ENCODE measurements at places on chromosomes 2 and 18. TPM values are rescaled to one million over a fixed set of nuclear protein-coding genes. Genes with fewer than 3 reads are reported as not detected.
A peak's percentile ranks its signal among the peaks of the same experiment; 100 is the strongest.

APLF gene
- polyA plus RNA-seq, result 1.5 TPM

SCYGR4 gene
- polyA plus RNA-seq, result not detected

EMX1 gene
- polyA plus RNA-seq, result not detected

CSRNP3 gene
- 0.05 TPM for polyA plus RNA-seq

FOXI3 gene
- polyA plus RNA-seq, result not detected

OSR1 gene
- polyA plus RNA-seq, result 4.5 TPM

ALK gene
- not detected for polyA plus RNA-seq

MAT2A gene
- 430 TPM for polyA plus RNA-seq

CAPN14 gene
- polyA plus RNA-seq, result 0.09 TPM

- no peak for DNase-seq
Measured at GRCh38 chr2:166188084-166188483, 60.3 kb upstream of the SCN1A start.

- no peak for DNase-seq
Measured at GRCh38 chr2:62175728-62176127, 20.2 kb upstream of the B3GNT2 start.

DNA sequence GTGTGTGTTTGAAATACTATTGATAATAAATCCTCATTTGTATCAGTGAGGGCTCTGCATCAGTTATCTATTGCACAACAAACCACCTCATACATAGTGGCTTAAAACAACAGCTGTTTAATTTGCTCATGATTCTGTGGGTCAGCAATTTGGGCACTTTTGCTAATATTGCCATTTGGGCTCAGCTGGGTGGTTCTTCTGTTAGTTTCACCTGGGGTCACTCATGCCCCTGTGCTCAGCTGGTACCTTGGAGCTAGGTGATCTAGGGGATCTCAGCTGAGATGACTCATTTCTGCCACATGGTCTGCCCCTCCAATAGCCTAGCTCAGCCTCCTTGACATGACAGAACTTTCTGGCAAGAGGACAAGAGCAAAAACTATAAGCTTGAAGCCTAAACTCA, 126.3 kb downstream of the LYPD6B start:
- no peak for DNase-seq

GRCh38 chr18:79438898-79439627, 43.3 kb downstream of the NFATC1 start:
- no peak for DNase-seq

- no peak for DNase-seq
Measured at GRCh38 chr2:131408207-131408606, 44.2 kb upstream of the RAB6D start.

GRCh38 chr18:45976974-45977373, 9.8 kb upstream of the EPG5 start:
- no peak for DNase-seq

DNA sequence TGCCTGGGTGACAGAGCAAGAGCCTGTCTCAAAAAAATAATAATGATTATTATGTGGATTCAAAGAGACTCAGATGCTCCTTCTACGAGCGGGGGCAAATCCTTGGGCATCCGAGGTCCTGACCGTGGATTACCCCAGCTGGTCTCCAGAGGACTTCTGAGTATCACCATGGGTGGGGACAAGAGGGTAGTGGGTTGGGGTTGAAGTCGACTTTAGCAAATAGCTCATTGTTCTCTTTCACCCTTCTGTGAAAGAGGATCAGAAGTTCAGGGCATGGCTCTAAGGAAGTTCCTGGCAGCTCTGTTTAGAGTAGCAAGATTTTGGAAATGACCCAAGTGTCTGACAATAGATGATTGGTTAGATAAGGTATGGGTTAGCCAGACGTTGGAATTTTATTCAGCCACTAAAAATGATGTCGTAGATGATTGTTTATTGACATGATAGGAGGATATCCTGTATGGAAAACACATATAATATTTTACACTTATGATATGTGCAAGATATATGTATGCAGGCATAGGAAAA, 59.0 kb upstream of the SPRED2 start:
- DNase-seq, result no peak

DNA sequence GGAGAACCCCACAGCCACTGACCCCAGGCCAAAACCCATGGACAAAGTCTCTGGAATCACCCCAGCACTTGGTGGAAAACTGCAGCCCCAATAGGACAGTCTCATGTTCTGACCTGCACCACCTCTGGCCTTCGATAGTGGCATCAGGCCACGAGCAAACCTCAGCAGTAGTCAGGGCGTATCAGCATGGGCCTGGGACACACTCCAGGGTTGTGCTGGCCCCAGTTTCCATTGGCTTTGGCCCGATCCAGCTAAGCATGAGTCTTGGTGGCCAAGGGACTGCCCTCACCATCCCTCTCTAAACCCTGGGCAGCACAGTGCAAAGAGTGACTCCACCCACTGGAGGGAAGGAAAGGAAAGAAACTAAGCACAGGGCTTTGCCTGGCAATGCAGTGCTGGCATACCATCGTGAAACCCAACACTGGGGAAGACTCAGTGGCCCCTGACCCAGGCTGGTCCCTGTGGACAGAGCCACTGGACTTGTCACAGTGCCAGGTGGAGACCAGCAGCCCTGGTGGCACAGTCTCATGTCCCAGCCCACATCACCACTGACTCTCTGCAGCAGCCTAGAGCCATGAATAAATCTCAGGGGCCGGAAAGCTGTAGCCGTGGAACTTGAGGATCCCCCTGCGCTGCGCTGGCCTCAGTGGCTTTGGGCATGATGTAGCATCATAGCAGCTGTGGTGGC, 46.3 kb downstream of the ZNF519 start:
- DNase-seq, result no peak

DNA sequence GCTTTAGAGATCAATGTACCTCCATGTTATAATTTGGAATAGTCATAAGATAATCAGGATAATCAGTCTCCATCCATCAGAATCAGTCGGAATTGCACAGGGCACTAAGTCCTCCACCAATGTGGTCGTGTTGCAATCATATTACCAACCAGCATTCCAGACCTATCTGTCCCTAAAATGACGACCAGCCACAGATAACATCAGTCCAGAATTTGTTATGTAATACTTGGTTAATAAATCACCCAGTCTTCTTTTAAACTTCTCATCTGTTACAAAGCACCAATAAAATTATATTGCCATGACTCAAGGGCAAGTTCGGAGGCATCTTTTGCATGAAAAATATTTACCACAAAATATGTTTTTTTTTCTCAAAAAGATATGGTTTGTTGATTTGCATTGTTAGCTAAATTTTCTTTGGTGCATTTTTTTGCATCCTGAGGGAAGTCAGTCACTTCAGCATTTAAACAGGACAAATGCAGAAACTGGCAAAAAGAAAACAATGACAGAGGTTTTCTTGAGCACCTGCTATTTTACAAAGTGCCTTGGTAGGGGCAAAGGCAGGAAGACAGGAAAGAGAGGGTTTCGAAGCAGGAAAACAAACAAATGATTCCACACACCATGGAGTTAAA, 29.3 kb downstream of the PIEZO2 start:
- DNase-seq, result peak; percentile 44

DNA sequence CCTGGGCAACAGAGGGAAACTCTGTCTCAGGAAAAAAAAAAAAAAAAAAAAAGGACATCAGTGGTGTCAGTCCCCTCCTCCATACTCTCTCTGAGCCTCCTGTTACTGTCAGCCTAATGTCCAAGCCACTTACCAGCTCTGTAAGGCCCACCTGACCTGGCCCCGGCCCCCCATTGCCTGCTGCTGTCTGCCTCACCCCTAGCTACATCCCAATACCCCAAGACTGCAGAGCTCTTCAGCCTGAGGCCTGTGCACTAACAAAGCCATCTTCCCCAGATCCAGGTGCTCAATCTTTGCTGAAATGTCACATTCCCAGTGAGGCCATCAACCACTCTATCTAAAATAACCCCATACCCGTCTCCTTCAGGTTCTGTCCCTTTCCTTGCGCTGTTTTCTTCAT, 5.7 kb downstream of the ARMC9 start:
- no peak for DNase-seq

DNA sequence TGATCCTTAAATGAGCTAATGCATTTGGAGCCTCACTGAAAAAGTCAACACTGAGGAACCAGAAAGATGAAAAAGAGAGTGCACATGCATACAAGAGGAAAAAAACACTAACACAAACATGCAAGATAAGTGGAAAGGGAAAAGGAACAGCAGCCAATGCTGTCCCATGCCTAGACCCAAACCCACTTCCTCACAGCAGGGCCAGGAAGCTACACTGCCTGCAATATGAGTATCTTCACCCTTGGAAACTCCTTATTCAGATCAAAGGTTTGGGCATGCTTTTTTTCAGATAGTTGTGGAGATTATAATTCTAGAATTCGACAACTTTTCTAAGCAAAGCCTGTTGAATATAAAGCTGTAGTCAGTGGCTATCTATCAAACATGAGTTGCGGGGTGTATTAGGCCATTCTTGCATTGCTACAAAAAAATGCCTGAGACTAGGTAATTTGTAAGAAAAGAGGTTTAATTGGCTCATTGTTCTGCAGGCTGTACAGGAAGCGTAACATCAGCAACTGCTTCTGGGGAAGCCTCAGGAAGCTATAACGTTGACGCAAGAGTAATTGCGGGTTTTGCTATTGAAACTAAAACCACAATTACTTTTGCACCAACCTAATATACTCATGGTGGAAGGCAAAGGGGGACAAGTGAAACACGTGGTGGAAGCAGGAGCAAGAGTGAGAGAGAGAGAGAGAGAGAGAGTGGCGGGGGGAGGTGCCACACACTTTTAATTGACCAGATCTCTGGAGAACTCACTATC, 138.2 kb downstream of the MBD2 start:
- no peak for DNase-seq

GRCh38 chr2:159124441-159124911, 156.0 kb downstream of the TANC1 start:
- peak; percentile 27 for DNase-seq

- DNase-seq, result peak; percentile 99
Measured at GRCh38 chr2:47906157-47907038, at the start of gene FBXO11. Gene FBXO11 (minus strand): TSS chr2:47906498. CDS start chr2:47905720, 778 bp downstream.

DNA sequence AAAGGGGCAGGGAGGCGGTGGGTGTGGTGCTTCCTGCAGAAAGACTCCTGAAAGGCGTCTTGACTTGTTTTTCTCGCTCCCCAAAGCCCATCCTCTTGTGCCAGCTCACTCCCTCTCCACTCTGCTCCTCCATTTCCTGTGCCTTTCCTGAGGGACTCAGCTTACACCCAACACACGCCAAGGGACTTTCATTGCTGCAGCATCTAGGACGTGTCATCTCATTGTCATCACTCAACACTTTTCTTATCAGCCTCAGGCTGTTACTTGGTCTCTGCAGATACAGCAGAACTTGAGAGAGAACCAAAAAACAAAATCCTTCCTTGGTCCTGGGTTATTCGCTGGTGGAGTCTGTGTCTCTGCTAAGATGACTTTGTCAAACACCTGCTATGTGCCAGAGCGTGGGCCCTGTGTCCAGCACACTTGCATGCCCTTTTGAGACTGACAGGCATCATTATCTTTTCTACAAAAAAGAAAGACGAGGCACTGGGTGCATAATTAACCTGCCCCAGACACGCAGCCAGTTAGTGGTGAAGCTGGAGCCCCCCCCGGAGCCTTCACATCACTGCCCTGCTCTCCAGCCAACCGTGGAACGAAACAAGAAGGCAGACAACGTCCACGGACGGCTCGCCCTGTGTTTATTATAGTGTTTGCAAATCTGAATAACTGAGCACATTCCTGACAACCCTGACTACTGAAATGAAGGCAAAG, 261.7 kb upstream of the HDAC4 start:
- no peak for DNase-seq

GRCh38 chr18:67400502-67401117, 115.9 kb downstream of the DSEL start:
- no peak for DNase-seq

- DNase-seq, result no peak
Measured at GRCh38 chr2:28495551-28496250, at the start of gene PLB1. Gene PLB1 (plus strand): TSS chr2:28496060. CDS start chr2:28496115, 55 bp downstream.

DNA sequence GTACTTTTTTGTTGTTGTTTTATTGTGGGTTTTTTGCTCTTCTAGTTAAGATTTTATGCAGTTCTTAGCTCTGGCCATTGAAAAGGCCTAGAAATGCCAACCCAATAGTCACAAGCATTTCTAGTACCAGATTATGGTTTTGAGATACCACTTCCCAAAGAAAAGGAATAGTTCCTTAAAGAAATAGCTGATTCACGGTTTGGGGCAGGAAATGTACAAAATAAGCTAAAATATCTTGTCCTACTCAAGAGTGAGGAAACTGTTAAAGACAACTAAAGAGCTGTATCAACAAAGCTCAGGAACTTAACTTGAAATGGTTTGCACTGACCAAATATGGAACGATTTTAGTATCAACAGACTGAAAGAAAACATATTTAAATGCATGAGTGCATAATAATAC, 35.4 kb downstream of the PGAP1 start:
- no peak for DNase-seq

DNA sequence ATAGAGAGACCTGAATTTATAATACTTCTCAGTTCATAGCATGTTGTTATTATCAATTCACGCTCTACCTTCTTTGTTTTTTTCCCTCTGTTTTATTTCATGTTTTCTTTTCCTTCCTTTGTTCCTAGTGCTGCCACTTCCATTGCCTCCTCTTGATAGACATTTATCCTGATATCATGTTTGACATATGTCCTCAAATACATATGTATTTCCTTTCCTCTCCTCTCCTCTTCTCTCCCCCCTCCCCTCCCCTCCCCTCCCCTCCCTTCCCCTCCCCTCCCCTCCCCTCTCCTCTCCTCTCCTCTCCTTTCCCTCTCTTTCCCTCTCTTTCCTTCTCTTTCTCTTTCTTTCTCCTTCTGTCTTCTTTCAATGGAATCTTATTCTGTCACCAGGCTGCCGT, 67.8 kb downstream of the TDRD15 start:
- no peak for DNase-seq

DNA sequence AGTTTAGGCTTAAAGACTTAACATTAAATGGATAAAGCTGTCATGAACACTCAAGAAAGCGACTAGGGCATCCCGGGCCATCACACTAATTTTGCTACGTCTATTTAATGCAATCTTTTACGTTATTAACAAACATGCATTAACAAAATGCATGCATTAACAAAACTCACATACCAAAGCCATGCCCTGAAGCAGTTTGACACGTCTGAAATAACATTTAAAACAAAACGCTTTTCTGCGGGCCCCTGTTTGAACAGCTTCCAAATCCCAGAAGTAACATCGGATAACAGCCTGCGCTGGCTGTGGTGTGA, 458 bp downstream of the B4GALT6 start:
- DNase-seq, result no peak

DNA sequence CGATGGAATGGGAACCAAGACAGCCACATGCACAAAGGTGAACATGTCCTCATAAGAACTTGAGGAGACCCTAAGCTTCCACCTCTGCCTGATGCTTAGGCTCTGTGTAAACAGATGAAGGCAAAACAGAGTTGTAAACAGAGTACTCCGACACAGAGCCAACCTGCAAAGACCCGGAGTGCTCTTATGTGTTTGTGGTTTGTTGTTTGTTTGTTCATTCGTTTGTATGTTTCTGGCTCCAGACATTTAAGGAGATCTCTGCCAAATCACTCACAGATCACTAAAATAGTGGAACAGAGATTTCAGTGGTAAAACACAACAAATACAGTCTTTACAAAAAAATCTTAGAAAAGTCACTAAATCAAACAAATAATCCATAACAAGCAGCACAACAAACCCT, 294.9 kb downstream of the EIPR1 start:
- no peak for DNase-seq

- peak; percentile 96 for DNase-seq
Measured at GRCh38 chr2:233413559-233414272, 59.4 kb downstream of the DGKD start.
